ENCODE measurements at places on chromosomes 6 and 20. TPM values are rescaled to one million over a fixed set of nuclear protein-coding genes. Genes with fewer than 3 reads are reported as not detected.

EIF2S2 gene
- 130 TPM for total RNA-seq

APOM gene
- 2.4 TPM for total RNA-seq

FRK gene
- 0.04 TPM for total RNA-seq

RSPH4A gene
- total RNA-seq = 0.11 TPM

DNA sequence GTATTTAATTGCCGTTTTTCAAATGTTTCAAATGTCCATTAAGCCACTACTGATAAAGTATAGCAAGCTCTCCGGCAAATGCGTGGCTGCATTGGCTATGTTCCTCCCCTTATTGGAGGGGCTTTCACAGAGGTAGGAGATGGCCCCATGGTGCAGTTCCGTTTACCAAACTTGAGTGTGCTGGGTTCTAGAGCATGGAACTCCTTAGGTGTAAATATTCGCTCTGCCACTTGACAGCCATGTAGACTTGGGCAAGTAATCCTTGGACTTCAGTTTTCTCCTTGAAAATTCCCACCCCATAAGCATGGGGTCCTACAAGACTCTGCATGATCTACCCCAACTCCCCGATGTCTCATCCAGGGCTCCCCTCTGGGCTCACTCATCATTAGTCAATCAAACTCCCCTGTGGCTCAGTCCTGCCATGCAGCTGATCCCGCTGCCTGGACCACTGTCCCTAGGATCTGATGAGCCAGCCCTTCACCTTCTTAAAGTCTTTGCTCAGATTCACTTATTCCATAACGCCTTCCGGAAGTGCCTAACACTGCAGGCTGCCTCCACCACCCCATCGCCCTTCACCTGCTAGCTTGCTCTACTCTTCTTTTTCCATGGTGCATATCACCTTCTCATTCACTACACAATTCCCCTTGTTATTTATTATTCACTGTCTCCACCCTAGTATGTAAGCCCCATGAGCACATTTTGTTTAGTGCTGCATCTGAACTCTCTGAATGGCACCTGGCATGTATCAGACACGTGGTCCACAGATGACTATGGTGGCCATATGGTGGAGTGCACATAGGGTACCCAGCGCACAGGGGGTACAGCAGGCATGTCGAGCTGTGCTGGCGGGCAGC lies 18.8 kb downstream of the PRR18 start:
- no peak for DNase-seq

DNA sequence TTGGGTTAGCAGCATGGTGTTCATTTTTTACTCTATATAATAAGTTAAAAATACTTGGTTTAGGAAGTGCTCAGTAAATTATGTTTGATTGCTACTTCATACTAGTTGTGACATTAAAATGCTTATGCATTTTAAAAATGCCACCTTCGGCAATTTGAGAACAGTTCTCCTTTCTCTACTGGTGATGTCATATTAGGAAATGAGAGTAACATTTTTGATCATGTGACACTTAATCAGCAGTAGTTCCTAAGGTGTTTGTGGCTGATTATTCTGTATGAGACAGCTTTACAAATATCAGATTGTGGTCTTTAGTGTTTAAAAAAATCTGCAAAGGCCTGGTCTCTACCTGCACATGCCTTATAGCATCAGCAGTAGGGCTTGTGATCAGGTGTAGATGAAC lies 4.4 kb downstream of the GZF1 start:
- DNase-seq = no peak

GRCh38 chr20:45416917-45417316 lies 976 bp downstream of the PIGT start:
- DNase-seq = no peak

GRCh38 chr6:73455865-73456629 lies 4.0 kb upstream of the CGAS start:
- no peak for DNase-seq
